ENCODE measurements at places on chromosomes 2 and 18.
A peak's percentile ranks its signal among the peaks of the same experiment; 100 is the strongest.

GRCh38 chr2:172426635-172427255 is 641 bp upstream of the ITGA6 start:
- peak overlapping the region; percentile 60 for H3K27ac ChIP-seq
- no peak for DNase-seq
- H3K36me3 ChIP-seq, result no peaks in the 10 kb centered on the region
- peaks cover 31% of the 10 kb centered on the region for H3K4me1 ChIP-seq

- H3K36me3 ChIP-seq, result no peaks in the 10 kb centered on the region
- no peak for DNase-seq
- peaks cover 3% of the 10 kb centered on the region for H3K4me1 ChIP-seq
- no peak overlapping the region for H3K4me3 ChIP-seq
These were observed 4.8 kb downstream of the MFSD6 start for GRCh38 chr2:190412966-190413365.

DNA sequence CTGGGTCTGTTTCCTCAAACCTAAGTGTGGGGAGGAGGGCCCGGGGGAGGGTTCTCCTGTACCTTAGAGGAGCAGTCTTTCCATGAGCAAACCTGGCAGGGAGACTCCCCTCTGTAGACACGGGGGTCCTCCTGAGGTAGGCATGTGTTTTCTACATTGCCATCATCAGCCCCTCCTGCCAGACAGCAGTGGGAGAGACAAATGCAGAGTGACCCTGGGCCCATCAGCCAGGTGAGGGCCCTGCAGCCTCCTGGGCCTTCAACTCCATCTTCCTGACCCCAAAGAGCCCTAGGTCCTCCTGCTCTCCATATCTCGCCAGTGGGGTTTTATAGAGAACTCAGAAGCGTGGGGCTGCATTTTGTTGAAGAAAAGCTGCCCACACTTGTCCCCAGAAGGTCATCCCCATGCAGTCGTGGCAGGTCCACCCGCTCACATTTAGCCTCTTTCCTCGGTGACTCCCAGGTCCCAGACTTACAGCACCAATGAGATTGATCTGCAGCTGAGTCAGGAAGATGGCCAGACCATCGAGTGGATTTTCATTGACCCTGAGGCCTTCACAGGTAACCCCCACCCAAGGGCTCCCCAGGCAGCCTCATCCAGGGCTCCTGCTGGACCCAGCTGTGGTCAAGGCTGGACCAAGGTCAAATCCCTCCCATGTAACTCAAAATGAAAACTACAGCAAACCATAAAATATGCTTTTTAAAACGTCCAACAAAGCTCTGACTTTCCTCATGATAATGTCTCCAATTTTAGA is 2.6 kb downstream of the CHRNG start:
- H3K4me1 ChIP-seq, result 0 out of 2 replicates have a peak, but pooled peaks cover 3% of the 10 kb centered on the region
- peaks cover 1% of the 10 kb centered on the region for H3K36me3 ChIP-seq
- no peak overlapping the region for H3K4me3 ChIP-seq
- no peak overlapping the region for H3K27ac ChIP-seq

GRCh38 chr2:237341872-237342271 is 72.1 kb downstream of the COL6A3 start:
- no peak overlapping the region for H3K4me3 ChIP-seq
- no peaks in the 10 kb centered on the region for H3K4me1 ChIP-seq
- H3K27me3 ChIP-seq, result peaks cover 10% of the 10 kb centered on the region
- no peak overlapping the region for H3K27ac ChIP-seq
- no peak for DNase-seq

DNA sequence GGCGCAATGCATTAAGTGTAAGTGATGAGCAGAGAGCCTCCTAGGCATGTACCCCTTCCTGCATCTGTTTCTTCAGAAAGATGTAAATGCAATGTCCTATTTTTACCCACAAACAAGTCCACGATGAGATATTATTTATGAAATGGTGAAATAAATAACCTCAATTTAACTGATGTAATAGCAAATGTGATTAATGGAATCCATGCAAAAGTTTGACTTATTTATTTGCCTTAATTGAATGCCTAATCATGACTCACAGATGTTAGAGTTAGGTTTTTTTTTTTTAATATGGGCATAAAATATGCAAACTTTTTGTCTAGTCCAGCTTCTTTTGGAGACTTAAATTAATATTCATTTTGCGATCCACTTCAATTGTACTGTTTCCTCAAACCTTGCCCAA is 67.7 kb upstream of the ITGA4 start:
- H3K27ac ChIP-seq, result no peak overlapping the region
- no peaks in the 10 kb centered on the region for H3K36me3 ChIP-seq
- no peak for DNase-seq
- H3K4me3 ChIP-seq, result no peak overlapping the region
- peaks cover 3% of the 10 kb centered on the region for H3K4me1 ChIP-seq

DNA sequence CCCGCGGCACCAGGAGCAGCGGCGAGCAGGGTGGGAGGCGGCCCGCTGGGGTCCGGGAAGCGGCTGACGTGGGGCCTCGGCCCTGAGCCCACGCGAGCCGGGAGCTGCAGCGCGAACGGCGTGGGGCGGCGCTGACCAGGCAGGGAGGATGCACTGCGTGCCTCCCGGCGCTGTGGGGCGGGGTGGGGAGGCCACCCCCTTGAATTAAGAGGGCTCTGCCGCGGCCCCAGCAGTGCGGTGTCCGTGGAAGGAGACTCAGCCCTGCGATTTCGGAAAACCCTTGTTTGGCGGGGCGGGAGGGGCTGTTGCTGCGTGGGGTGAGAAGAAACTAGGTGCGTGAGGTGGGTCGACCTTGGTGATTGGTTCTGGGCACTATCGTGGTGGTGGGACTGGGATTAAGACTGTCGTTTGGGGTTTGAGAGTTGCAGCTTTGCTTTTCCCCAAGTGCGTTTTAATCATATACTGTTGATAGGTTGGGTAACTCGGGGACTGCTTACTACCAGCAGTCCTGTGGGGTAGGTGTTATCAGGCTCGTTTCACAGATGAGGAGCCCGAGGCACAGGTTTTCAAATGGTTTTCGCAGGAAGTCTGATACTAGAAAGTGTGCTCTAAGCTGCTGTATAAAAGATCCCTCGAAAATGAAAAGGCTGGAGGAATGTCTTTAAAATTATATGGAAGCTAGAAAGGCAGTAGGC is 722 bp downstream of the ACSL3 start:
- H3K4me1 ChIP-seq, result peaks cover 33% of the 10 kb centered on the region
- H3K27ac ChIP-seq, result peak overlapping the region; percentile 91
- DNase-seq, result no peak
- no peaks in the 10 kb centered on the region for H3K27me3 ChIP-seq
- no peaks in the 10 kb centered on the region for H3K36me3 ChIP-seq

GRCh38 chr2:27296481-27296880 is 11.8 kb downstream of the UCN start:
- DNase-seq, result no peak
- H3K4me1 ChIP-seq, result peaks cover 21% of the 10 kb centered on the region
- H3K27me3 ChIP-seq, result no peaks in the 10 kb centered on the region
- H3K4me3 ChIP-seq, result no peak overlapping the region
- no peak overlapping the region for H3K27ac ChIP-seq
- H3K36me3 ChIP-seq, result no peaks in the 10 kb centered on the region

GRCh38 chr2:208006833-208007232 is 18.5 kb downstream of the PLEKHM3 start:
- no peaks in the 10 kb centered on the region for H3K27me3 ChIP-seq
- H3K27ac ChIP-seq, result no peak overlapping the region
- H3K36me3 ChIP-seq, result no peaks in the 10 kb centered on the region
- H3K4me3 ChIP-seq, result no peak overlapping the region
- no peak for DNase-seq

DNA sequence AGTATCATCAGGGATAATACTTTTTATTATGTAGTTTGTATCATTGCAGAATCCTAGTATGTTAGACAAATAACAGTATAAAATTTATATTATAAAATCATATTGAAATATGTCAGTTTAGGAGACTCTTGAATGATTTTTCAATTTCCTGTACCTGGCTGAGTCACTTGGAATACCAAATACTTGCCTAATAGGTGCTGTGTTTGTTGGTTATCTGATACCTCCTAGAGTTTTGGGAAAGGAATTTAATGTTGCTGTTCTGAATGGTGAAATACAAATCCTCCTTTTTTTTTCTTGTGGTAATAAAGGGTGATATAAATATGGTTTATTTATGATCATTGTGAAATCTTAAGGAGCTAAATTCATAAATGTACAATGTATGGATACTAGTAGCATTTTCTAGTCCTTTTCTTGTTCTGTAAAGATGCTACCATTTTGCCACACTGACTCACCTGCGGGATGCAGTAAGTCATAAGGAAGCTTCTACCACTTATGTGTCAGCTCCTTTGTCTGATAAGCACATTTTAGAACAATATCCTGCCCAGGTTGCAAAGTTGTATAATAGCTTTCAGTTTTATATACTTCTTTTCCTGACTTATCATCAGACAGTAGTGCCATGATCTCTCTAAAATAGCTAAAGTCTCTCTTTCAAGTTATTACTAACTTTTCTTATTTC is 465.5 kb downstream of the XIRP2 start:
- no peaks in the 10 kb centered on the region for H3K27me3 ChIP-seq
- no peak overlapping the region for H3K27ac ChIP-seq
- H3K4me3 ChIP-seq, result no peak overlapping the region
- no peak for DNase-seq
- no peaks in the 10 kb centered on the region for H3K36me3 ChIP-seq

DNA sequence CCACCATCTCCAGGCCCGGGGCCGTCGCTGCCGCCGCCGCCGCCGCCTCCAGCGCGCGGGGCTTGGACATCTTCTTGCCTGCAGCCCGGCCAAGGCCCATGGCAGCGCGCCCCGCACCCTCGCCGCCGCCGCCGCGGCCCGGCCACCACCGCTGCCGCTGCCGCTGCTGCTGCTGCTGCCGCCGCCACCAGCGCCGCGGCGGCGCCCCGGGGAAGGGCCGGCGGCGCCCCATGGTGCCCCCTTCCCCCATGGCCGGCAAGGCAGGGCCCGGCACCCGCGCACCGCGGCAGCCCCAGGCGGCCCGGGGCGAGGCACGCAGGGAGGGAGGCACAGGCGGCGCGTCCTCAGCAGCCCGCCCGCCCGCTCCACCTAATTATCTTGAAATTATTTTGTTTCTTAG is 3057.4 kb downstream of the RPIA start:
- H3K36me3 ChIP-seq, result no peaks in the 10 kb centered on the region
- DNase-seq, result no peak
- H3K27me3 ChIP-seq, result no peaks in the 10 kb centered on the region
- H3K27ac ChIP-seq, result no peak overlapping the region
- no peaks in the 10 kb centered on the region for H3K4me1 ChIP-seq

DNA sequence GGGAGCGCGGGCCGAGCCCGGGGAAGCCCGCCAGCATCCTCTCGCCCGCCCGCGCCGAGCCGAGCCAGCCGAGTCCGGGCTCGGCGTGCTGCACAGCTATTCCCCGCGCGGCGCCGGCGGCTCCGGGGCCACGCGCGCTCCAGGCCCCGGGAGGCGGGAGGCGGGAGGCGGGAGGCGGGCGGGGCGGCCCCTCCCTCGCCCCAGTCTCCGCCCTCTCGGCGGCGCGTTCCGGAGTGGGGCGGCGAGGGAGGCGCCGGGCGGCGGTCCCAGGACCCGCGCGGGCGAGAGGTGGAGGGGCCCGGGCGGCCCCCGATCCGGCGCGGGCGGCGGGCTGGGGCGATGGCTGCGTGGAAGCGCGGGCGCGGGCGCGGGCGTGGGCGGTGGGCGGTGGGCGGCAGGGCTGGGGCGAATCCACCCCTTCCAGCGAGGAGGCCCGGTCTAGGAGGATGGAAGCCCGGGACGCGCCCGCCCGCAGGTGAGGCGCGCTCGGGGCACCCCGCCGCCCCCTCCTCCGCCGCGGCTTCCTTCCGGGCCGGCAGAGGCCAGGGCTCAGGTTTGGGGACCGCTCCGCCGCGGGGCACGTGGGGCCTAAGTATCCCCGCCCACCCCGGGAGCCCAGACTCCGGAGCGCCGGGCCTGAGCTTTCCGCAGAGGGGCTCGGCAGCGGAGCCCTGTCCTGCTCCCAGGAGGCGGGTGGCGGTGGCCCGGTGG is at the start of gene ADCY3:
Gene ADCY3, minus strand, starts transcription at position 140 of the 711 bp plus-strand sequence. CDS start 1,250 bp downstream, outside the sequence.
- H3K4me1 ChIP-seq, result peaks cover 20% of the 10 kb centered on the region
- H3K36me3 ChIP-seq, result no peaks in the 10 kb centered on the region
- peak within 1 kb of the TSS; percentile 81 for H3K4me3 ChIP-seq
- peak within 1 kb of the TSS; percentile 75 for H3K27ac ChIP-seq

Measured in HCT116 (cell line).